ENCODE measurements at places on chromosomes 4 and X.
A peak's percentile ranks its signal among the peaks of the same experiment; 100 is the strongest.

DNA sequence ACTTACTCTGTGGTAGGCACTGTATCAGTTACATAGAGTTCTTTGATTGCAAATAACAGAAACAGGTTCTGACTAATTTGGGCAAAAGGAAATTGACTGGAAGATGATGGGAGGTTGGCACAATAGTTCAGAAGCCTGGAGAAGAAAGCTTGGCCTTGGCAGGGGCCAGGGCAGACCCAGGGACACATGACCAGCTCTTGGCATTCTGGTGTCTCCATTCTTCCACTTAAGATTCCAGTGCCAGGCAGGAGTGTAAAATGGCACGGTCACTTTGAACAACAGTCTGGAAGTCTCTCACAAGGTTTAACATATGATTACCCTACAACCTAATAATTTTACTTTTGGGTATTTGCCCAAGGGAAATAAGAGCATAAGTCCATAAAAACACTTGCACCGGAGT, 175.9 kb downstream of the BCOR start:
- no peak for DNase-seq

DNA sequence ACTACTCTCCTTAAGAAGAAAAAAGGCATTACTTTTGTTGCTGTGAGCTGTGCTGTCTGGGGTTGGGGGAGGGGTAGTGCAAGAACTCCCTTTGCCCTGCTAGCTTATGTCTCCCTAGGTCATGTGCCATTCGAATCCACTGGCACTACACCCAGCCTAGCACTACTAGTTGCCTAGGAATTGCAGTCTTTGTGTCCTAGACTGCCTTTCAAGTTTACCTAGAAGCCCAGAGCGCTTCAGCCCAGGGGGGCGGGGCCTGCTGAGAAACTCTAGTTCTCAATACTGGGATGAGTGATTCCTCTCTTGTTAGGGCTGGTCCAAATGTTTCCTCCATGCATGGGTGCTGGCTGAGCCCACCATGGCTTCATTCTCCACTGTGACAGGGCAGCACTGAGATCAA, 1011.5 kb downstream of the PCDH19 start:
- no peak for DNase-seq

DNA sequence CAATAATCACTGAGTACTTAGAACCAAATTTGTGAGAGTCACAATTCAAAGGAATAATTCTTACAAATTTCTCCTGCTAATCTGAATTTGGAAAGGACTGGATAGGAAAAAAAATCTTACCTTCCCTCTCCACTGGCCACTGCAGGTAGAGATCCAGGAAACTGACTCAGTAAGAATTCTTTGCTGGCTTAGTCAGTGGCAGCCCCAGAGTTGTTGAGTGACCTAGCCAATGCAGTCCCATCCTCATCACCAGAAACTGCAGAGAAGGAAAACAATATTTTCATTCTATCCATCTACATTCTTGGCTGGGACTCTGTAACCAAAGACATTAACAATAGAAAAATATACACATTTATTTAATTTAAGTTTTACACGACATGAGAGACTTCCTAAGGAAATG, 572.0 kb downstream of the ADGRL3 start:
- DNase-seq = no peak

- no peak for DNase-seq
Observed at GRCh38 chr4:105014234-105014633, 132.4 kb upstream of the TET2 start.

GRCh38 chrX:148713981-148714380, 213.6 kb downstream of the AFF2 start:
- DNase-seq = no peak

DNA sequence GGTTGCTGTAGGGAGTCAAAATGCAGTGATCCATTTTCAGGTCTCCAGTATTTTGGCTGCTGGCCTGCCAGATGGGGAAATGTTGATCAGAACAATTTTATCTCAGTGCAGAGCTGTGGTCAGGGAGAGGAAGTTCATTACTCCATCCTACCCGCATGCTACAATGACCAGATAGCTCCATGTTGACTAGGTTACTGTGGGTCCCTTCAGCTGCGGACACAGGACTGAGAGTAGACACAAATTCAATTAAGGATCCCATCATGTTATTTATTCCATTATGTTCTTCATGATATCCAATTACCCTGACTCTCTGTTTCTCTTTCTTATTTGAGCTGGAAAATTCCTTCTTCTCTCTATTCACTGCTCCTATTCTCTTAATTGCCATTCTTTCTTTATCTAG, 16.3 kb downstream of the SYNPO2 start:
- DNase-seq = no peak

DNA sequence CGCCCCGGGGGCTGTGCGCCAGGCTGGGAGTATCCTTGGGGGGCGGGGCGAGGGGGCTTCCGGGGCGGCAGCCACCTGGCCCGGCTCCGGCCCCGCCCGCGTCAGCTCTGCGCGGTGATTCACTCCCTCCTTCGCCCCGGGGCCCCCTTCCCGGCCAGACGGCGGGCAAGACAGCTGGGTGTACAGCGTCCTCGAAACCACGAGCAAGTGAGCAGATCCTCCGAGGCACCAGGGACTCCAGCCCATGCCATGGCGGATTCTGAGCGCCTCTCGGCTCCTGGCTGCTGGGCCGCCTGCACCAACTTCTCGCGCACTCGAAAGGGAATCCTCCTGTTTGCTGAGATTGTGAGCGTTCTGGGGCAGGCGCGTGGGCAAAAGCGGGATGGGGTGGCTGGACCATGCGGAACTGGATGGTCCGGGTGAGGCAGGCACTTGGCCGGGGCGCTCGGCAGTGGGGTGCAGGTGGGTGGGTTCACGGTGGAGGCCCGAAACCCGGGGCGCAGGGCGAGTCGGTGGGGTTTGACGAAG, at the start of gene PLP2:
Gene PLP2, plus strand, starts transcription at position 147 of the 528 bp plus-strand sequence. Its CDS starts 103 bp downstream, at position 250.
- DNase-seq = peak; percentile 62

- DNase-seq = no peak
Observed at GRCh38 chrX:39762266-39762841, 335.4 kb downstream of the BCOR start.

GRCh38 chr4:96352051-96352517, 512.2 kb downstream of the PDHA2 start:
- DNase-seq = no peak

- DNase-seq = no peak
Observed at GRCh38 chr4:132125131-132125530, 1024.0 kb upstream of the PCDH10 start.

GRCh38 chr4:57037982-57038604, 59.4 kb downstream of the POLR2B start:
- no peak for DNase-seq

DNA sequence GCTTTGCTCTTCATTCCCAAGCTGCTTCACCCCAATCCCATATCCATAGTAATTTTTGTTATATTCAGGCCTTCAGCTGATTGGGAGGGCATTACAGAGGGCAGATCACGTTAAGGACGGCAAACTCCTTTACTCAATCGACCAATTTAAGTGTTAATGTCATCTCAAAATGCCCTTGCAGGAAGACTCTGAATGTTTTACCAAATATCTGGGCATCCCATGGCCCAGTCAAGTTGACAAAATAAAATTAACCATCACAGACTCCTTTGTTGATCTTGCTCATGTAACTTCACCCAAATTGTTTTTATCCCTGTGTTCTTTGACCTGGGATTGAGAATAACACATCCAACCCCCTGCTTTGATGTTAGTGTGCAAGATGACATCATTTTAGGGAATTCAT, 1018.3 kb upstream of the LCORL start:
- no peak for DNase-seq

DNA sequence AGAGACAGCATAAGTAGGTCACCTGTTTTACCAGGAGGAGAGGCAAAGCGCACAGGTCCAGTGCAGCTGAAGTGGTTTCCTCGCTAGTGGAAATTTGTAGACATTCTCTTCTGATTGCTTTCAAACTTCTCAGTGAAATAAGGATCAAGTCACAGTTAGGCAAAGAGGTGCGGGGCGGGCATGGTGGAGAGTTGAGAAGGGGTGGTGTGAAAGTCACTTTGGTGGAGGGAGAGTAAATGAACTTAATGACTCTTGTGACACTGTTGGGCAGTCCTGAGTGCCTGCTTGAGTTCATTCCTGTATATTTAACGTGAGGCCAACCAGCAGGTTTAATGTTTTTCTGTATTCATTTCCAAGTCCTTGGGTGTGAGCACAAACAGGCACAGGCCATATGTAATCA, 235.6 kb downstream of the TRIML1 start:
- no peak for DNase-seq

- DNase-seq = no peak
Observed at GRCh38 chrX:107968623-107969022, 13.5 kb downstream of the TEX13B start.

GRCh38 chr4:177315767-177316464, 6.2 kb downstream of the NEIL3 start:
- DNase-seq = no peak

- DNase-seq = no peak
Observed at GRCh38 chr4:30962939-30963338, 242.8 kb downstream of the PCDH7 start.

DNA sequence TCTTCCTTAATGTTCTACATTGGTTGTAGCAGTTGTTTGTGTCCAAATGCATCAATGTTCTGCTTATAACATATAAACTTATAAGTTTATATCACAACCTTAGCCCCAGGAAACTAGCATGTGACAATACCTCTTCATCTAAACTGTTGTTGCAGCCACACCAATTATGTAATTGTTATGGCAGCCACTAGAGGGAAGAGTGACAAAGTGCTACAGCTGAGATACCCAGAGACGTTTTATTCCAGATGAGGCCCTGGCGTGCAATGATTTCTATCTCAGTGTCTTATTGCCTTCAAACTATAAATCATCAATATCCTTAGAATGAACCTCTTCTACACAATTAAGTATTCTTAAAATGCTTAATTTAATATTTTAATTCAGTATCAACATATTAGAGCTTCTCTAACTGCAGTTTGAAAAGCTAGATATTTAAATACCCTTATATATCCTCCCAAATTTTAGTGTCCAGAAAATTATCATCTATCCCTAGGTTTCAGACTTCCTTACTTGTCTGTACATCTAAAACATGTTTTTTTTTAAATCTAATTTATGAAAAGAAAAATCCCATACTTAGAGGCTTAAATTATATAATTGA, 171.6 kb downstream of the PCDH10 start:
- no peak for DNase-seq

DNA sequence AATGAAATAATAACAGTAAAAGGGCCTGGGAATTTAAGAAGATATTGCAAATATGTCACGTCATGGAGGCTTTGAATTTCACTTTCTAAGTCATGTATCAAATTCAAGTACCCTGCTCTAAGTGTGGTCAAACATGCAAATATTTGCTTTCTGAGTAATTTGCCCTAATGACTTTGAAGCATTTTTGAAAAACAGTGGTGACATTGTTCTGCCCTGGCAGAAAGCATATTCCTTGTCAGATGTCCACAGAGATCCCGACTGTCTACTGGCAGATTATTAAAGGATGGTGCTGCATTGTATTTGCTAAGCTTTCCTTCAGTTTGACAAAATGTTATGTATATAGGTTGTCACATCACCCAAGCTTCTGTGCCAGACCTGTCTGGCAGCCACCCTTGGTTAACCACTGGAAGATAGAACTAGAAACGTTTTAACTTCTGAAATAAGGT, 92.5 kb downstream of the ANK2 start:
- no peak for DNase-seq

DNA sequence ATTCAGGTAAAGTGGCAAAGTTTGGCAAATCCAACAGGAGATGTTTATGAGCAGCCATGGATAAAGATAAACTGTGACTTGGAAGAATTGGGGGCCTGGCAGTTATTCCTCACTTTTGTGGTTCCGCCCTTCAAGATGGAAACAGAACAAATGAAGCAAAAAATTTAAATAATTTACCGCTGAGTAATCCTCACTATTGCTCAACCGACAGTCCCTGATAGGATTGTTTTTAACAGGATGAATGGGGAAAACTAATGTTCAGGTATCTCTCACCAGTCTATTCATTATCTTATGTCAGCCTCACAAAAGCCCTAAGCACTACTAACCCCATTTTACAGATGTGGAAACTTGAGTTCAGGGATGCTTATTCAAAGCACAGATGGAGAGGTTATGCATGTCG, 90.8 kb downstream of the FNIP2 start:
- no peak for DNase-seq

DNA sequence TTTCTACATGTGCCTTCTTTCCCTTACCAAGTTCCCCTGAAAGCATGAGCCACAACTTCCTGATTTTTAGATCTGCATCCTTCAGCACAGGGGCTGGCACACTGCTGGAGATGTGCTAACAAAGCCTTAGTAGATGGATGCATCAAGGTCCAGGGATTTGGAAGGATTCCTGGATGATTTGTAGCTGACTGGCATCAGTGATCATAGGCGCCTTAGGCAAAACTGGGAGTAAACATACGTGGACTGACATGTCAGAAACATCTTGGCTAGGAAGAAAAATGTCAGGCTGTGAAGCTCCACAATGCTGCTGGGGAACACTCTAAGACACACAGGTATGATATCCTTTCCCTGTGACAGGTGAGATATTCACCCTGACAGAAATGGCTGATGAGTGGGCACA, 156.4 kb downstream of the AMELX start:
- no peak for DNase-seq

- no peak for DNase-seq
Observed at GRCh38 chr4:48030470-48030869, 13.9 kb downstream of the NIPAL1 start.

DNA sequence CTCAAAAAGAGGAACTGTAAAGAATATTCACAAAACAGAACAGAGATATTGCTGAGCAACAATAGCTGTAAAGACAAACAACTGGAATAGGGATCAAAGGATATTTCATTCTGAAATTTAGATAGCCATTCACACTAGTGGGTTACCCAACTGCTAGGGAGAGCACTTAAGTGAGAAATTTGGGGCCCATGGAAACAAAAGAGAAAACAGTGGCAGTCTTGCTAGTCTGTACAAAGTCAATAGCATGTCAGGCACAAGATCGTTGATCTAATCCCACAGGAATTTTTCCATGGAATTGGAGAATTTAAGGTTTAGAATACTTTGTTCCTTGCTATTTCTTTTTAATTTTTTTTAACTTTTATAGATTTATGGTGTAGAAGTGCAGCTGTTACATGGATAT, 467.0 kb downstream of the PCDH18 start:
- no peak for DNase-seq

DNA sequence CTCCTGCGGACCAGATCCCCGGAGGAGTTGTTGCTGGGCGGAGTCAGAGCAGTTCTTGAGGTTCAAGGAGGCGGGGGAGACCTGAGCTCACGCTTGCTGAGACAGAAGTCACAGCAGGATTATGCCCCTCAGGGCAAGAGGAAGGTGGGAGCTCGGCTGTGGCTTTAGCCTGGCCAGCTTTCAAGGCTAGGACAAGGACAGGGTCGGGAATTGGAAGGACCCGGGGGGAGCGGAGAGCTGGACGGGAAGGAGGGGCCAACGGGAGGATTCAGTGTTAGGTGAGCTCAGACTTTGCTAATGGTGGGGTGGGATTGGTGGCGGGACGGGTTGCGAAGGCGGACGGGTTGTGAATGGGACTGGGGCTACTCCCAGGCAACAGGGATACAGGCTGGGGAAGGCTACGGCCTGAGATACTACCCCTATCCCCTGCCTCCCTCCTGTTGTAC, at the start of gene RIBC1:
Gene RIBC1, plus strand, starts transcription at position 13 of the 446 bp plus-strand sequence. CDS start 3,404 bp downstream, outside the sequence.
- no peak for DNase-seq

GRCh38 chr4:2318885-2319284, 57.0 kb upstream of the MXD4 start:
- no peak for DNase-seq
